Esophagus squamous epithelium (tissue), 5 donors: ENCODE measurements at places on chromosomes 16 and 17.

GRCh38 chr17:8885967-8886684 is 18.7 kb upstream of the PIK3R6 start:
- DNase-seq = no peak

GRCh38 chr16:73002866-73003265 is 45.1 kb downstream of the ZFHX3 start:
- no peak for DNase-seq

DNA sequence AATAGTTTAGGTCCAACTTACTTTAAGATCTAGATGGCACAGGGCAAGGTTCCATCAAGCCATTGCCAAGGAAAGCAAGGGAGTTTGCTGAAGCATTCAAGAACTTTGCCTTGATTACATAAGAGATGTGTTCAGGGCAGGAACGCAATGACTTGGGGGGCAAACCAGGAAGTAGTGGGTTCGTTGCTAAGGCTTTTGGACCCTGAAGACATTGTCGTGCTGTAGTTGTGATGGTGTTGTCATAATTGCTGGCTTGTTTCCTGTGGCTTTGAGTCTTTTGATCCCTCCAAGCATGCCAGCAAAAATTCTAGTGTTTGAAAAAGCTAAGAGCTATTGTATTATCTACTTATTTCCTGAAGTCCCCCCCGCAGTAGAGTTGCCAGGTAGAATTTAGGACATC is 70.7 kb upstream of the HNF1B start:
- no peak for DNase-seq

GRCh38 chr17:38735161-38735997 is 5.2 kb downstream of the CISD3 start:
- DNase-seq = no peak

DNA sequence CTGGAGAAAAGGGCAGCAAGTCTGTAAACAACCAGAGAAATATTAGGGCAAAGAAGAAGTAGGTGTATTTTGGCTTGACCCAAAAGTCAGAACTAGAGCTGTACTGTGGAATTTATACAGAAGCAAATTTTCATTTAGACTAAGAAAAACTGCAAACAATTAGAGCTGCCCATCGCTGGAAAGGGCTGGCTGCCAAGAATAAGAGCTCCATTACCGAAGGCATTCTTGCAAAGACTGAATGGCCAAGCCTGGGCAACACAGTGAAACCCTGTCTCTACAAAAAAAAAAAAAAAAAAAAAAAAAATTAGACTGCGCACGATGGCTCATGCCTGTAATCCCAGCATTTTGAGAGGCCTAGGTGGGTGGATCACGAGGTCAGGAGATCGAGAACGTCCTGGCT is 53.9 kb upstream of the TMC5 start:
- no peak for DNase-seq

- no peak for DNase-seq
Measured at GRCh38 chr17:61833536-61834193, 29.7 kb downstream of the BRIP1 start.

- DNase-seq = no peak
Measured at GRCh38 chr17:18360518-18360917, 2.8 kb downstream of the SHMT1 start.

- DNase-seq = no peak
Measured at GRCh38 chr16:86768999-86769398, 190.7 kb downstream of the FOXL1 start.
